Liver (tissue), 10 donors: ENCODE measurements at places on chromosomes 11 and 22. TPM values are rescaled to one million over a fixed set of nuclear protein-coding genes. Genes with fewer than 3 reads are reported as not detected.
A peak's percentile ranks its signal among the peaks of the same experiment; 100 is the strongest.

The SLC5A1 gene
- total RNA-seq = 6.4 TPM

The TPCN2 gene
- total RNA-seq = 15.2 TPM

The GRAP2 gene
- total RNA-seq = 38.2 TPM

The TMEM191B gene
- total RNA-seq = not detected

DNA sequence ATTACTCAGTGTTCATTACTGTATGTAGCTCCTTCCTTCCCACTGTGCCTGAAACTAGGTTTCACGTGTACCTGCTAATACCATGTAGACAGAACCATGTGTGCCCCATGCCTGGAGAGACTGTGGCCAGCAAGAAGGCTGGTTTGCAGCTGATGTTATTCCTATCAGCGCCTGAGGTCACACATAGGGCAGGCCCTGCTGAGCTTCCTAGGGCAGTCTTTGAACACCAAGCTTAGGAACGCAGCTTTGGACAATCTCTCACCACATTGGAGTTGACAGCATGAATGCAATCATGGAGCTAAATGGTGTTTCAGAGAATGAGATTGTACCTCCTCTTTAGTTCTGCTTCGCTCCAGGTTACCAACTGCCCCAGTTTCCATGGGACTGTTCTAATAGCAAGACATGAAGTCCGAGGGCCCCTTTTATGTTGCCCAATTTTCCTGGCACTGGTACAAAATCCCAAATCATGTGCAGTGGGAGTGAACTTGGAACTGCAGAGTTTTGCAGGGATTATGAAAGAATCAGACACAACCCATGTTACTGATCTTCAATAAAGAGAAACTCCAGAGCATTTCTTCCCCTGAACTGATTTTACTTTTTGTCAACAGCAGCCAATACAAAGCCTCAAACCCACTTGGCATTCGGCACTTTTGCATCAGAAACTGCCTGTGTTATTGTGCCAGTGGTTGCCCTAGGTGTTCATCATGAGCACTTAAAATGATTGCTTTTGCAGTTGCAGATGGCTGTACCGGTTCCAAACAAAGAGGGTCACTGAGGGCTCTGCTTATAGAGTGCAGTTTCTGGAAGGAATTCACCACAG is 154.2 kb upstream of the TTC12 start:
- H3K36me3 ChIP-seq = no peaks in the 10 kb centered on the region
- no peak for DNase-seq
- no peak overlapping the region for H3K27ac ChIP-seq

The POGLUT3 gene
- total RNA-seq = 8.8 TPM

DNA sequence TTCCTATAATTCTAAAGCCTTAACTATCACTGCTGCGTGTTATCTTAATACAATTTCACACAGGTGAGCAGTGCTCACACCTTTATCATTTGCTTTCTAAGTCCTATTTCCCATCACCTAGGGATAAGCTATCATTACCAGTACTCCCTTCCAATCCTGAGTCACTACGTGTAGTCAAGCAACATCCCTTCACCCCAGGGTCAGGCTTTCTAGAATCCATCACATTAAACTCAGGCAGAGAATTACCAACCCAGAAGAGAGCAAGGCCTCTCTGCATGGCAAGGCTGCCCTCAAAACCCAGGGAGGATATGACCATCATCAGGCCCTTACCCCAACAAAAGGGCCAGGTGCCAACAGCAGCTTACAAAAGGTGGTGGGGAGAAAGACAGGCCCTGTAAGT is 9.8 kb downstream of the PACSIN2 start:
- no peak overlapping the region for H3K4me3 ChIP-seq
- peaks cover 30% of the 10 kb centered on the region for H3K4me1 ChIP-seq
- no peaks in the 10 kb centered on the region for H3K27me3 ChIP-seq
- DNase-seq = no peak
- H3K36me3 ChIP-seq = no peaks in the 10 kb centered on the region
- H3K27ac ChIP-seq = no peak overlapping the region

GRCh38 chr11:13135385-13136271 is 126.5 kb downstream of the RASSF10 start:
- no peak overlapping the region for H3K4me3 ChIP-seq
- H3K36me3 ChIP-seq = no peaks in the 10 kb centered on the region
- H3K27ac ChIP-seq = no peak overlapping the region
- DNase-seq = no peak
- no peaks in the 10 kb centered on the region for H3K27me3 ChIP-seq

- peaks cover 2% of the 10 kb centered on the region for H3K36me3 ChIP-seq
- H3K4me3 ChIP-seq = no peak overlapping the region
- H3K27ac ChIP-seq = no peak overlapping the region
- no peaks in the 10 kb centered on the region for H3K27me3 ChIP-seq
- DNase-seq = no peak
Measured at GRCh38 chr11:28139841-28140415, 31.7 kb downstream of the METTL15 start.

- peak within 1 kb of the TSS; percentile 62 for H3K4me3 ChIP-seq
- no peaks in the 10 kb centered on the region for H3K36me3 ChIP-seq
- H3K4me1 ChIP-seq = peaks cover 2% of the 10 kb centered on the region
- H3K27me3 ChIP-seq = no peaks in the 10 kb centered on the region
- no peak within 1 kb of the TSS for H3K27ac ChIP-seq
- no peak for DNase-seq
Measured at GRCh38 chr11:119149018-119149785, at the start of gene ABCG4. TSS of gene ABCG4 (plus strand) at chr11:119149052. CDS start at chr11:119149966, 914 bp downstream.

DNA sequence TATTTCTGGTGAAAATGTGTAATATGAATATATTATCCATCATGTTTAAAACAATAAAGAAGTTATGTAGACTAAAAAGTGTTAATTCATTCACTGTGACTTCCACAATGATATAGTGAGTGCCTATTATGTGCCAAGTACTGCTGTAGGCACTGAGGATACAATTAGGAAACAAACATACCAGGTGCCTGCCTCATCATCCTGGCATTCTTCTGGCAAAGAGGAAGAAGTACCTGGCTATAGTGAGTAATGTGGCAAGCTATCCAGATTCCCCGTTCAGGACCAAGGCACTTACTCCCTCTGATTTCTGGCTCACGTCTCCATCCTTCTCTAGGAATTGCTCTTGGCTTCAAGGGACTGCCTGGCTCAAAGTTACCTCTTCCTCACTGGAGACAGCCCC is 77.5 kb upstream of the CLMP start:
- no peaks in the 10 kb centered on the region for H3K4me1 ChIP-seq
- no peak overlapping the region for H3K27ac ChIP-seq
- DNase-seq = no peak

GRCh38 chr11:27658535-27659236 is 41.6 kb downstream of the BDNF start:
- no peak overlapping the region for H3K4me3 ChIP-seq
- no peaks in the 10 kb centered on the region for H3K4me1 ChIP-seq
- no peaks in the 10 kb centered on the region for H3K36me3 ChIP-seq
- no peak for DNase-seq

- H3K27ac ChIP-seq = no peak overlapping the region
- H3K4me3 ChIP-seq = no peak overlapping the region
- no peaks in the 10 kb centered on the region for H3K4me1 ChIP-seq
- no peaks in the 10 kb centered on the region for H3K27me3 ChIP-seq
- H3K36me3 ChIP-seq = no peaks in the 10 kb centered on the region
Measured at GRCh38 chr11:25993016-25993415, 338.9 kb upstream of the ANO3 start.

The SCGB1D4 gene
- total RNA-seq = not detected

- H3K27ac ChIP-seq = no peak overlapping the region
- H3K4me1 ChIP-seq = no peaks in the 10 kb centered on the region
- H3K27me3 ChIP-seq = no peaks in the 10 kb centered on the region
- peak overlapping the region; percentile 11 for H3K4me3 ChIP-seq
- H3K36me3 ChIP-seq = no peaks in the 10 kb centered on the region
Measured at GRCh38 chr11:2084721-2085120, 54.5 kb downstream of the IGF2 start.

DNA sequence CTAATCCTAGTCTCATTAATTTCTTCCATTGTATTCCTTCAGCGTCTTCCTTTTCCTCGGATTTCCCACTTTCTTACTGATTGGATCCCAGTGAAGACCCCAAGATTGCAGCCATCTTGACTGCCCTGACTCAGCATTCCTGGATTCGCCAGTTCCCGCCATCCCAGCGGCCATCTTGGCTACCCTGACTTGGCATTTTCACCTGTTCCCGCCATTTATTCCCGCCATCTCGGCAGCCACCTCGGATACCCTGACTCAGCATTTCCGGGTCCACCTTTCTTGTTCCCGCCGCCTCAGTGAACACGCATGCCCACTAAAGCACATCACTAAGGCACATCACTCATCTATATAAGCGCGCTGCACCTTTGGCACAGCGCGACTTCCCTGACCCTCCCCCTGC is 13.8 kb upstream of the OR56A3 start:
- no peaks in the 10 kb centered on the region for H3K4me1 ChIP-seq
- H3K27me3 ChIP-seq = no peaks in the 10 kb centered on the region
- no peaks in the 10 kb centered on the region for H3K36me3 ChIP-seq
- no peak for DNase-seq
- H3K4me3 ChIP-seq = no peak overlapping the region

The MPPED2 gene
- 0.37 TPM for total RNA-seq

The ABCC8 gene
- not detected for total RNA-seq

The RNH1 gene
- total RNA-seq = 68.5 TPM

The MAPK8IP1 gene
- 1.8 TPM for total RNA-seq

- no peak for DNase-seq
- no peak overlapping the region for H3K4me3 ChIP-seq
- peaks cover 18% of the 10 kb centered on the region for H3K4me1 ChIP-seq
- H3K27ac ChIP-seq = no peak overlapping the region
- H3K27me3 ChIP-seq = no peaks in the 10 kb centered on the region
Measured at GRCh38 chr22:18952022-18952421, 15.9 kb upstream of the PRODH start.

GRCh38 chr11:65549096-65549495 is 9.1 kb downstream of the LTBP3 start:
- no peak overlapping the region for H3K4me3 ChIP-seq
- H3K4me1 ChIP-seq = peaks cover 12% of the 10 kb centered on the region
- H3K36me3 ChIP-seq = no peaks in the 10 kb centered on the region
- DNase-seq = no peak

GRCh38 chr11:30553521-30554110 is 32.5 kb downstream of the MPPED2 start:
- no peaks in the 10 kb centered on the region for H3K36me3 ChIP-seq
- H3K4me1 ChIP-seq = no peaks in the 10 kb centered on the region
- no peaks in the 10 kb centered on the region for H3K27me3 ChIP-seq
- H3K4me3 ChIP-seq = no peak overlapping the region

- no peaks in the 10 kb centered on the region for H3K27me3 ChIP-seq
- H3K4me3 ChIP-seq = no peak overlapping the region
- no peak overlapping the region for H3K27ac ChIP-seq
- no peak for DNase-seq
- H3K4me1 ChIP-seq = no peaks in the 10 kb centered on the region
- H3K36me3 ChIP-seq = peaks cover 51% of the 10 kb centered on the region
Measured at GRCh38 chr11:70352100-70352499, 46.2 kb upstream of the CTTN start.

DNA sequence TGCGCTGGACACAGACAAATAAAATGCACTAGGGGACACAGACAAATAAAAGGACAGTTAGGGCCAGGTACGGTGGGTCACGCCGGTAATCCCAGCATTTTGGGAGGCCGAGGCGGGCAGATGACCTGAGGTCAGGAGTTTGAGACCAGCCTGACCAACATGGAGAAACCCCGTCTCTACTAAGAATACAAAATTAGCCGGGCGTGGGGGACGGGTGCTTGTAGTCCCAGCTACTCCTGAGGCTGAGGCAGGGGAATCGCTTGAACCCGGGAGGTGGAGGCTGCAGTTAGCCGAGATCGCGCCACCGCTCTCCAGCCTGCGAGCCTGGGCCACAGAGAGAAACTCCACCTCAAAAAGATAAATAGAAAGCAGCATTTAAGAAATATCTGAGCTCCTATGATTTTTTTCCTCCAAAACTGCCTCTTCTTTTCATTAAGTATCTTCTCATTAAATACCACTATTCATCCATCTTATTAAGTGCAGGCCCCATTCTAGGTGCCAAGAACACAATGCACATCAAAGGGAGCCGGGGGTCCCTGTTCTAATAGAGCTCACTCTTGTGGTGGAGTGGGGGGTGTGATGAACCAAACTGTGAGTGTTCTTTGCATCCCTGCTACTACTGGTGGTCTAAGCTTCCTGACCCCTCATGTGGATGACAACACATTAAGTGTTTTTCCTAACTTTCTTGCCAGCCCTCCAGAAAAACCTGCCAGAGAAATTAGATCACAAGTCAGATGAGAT is 766 bp upstream of the ZNHIT2 start:
- H3K27ac ChIP-seq = peak overlapping the region; percentile 26
- no peak for DNase-seq
- H3K4me3 ChIP-seq = no peak overlapping the region
- no peaks in the 10 kb centered on the region for H3K27me3 ChIP-seq
- H3K36me3 ChIP-seq = peaks cover 19% of the 10 kb centered on the region

The CALCA gene
- total RNA-seq = 14.3 TPM

DNA sequence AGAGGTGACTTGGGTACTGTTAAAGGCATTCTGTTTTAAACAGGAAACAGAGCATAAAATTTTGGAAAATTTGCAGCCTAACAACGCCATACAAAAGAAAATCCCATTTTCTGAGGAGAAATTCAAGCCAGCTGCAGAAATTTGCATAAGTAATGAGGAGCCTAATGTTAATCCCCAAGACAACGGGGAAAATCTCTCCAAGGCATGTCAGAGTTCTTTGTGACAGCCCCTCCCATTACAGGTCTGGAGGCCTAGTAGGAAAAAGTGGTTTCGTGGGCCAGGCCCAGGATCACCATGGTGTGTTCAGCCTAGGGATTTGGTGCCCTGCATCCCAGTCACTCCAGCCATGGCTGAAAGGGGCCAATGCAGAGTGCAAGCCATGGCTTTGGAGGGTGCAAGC is 1333.1 kb upstream of the TENM4 start:
- DNase-seq = no peak
- H3K27ac ChIP-seq = no peak overlapping the region
- H3K27me3 ChIP-seq = no peaks in the 10 kb centered on the region
- no peaks in the 10 kb centered on the region for H3K36me3 ChIP-seq

The NFAM1 gene
- 3.8 TPM for total RNA-seq

- DNase-seq = no peak
- no peaks in the 10 kb centered on the region for H3K27me3 ChIP-seq
- no peak overlapping the region for H3K4me3 ChIP-seq
- H3K4me1 ChIP-seq = peaks cover 6% of the 10 kb centered on the region
- H3K27ac ChIP-seq = no peak overlapping the region
Measured at GRCh38 chr11:71324788-71325417, 72.5 kb upstream of the SHANK2 start.

GRCh38 chr11:1879342-1879940 is 12.3 kb downstream of the PRR33 start:
- no peak overlapping the region for H3K4me3 ChIP-seq
- H3K4me1 ChIP-seq = no peaks in the 10 kb centered on the region
- DNase-seq = no peak
- no peak overlapping the region for H3K27ac ChIP-seq
- H3K36me3 ChIP-seq = no peaks in the 10 kb centered on the region

DNA sequence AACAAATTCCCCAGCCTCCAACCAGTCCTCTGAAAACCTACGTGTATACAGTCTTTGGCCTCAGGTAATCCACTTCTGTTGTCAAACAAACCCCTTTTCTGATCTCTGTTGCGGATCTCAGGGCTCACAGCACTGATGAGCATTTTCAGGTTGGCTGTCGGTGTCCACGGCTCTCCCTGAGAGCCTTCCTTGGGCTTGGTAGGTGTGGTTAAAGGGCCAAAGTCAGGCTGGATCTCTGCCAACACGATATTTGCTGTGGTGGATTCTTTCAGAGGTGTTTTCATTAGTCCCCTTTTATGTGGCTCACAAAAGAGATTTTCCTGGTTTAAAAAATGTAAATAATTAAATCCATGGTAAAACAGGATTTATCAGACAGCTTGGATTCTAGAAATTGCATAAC is 2.9 kb downstream of the E2F8 start:
- no peak overlapping the region for H3K4me3 ChIP-seq
- no peaks in the 10 kb centered on the region for H3K36me3 ChIP-seq
- peak; percentile 45 for DNase-seq
- peaks cover 19% of the 10 kb centered on the region for H3K4me1 ChIP-seq
- no peak overlapping the region for H3K27ac ChIP-seq
